ENCODE measurements at places on chromosomes 11 and 22. TPM values are rescaled to one million over a fixed set of nuclear protein-coding genes. Genes with fewer than 3 reads are reported as not detected.

GRCh38 chr11:46001448-46001914 lies 79.0 kb downstream of the LARGE2 start:
- DNase-seq: no peak

- DNase-seq: no peak
Observed at GRCh38 chr11:20474882-20475517, 87.5 kb downstream of the PRMT3 start.

- no peak for DNase-seq
Observed at GRCh38 chr22:33909075-33909458, 11.2 kb downstream of the LARGE1 start.

B3GAT1 gene
- polyA plus RNA-seq: 4.4 TPM

DNA sequence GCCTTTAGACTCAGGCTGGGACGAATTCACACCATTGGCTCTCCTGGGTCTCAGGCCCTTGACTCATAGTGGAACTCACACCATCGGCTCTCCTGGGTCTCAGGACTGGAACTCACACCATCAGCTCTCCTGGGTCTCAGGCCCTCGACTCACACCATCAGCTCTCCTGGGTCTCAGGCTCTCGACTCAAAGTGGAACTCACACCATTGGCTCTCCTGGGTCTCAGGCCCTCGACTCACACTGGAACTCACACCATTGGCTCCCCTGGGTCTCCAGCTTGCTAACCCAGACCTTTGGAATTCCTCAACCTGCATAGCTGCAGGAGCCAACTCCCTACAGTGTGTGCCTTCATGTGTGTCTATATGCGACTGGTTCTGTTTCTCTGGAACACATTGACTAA lies 56.7 kb downstream of the SHISAL1 start:
- DNase-seq: no peak

MS4A3 gene
- 1.3 TPM for polyA plus RNA-seq

DNA sequence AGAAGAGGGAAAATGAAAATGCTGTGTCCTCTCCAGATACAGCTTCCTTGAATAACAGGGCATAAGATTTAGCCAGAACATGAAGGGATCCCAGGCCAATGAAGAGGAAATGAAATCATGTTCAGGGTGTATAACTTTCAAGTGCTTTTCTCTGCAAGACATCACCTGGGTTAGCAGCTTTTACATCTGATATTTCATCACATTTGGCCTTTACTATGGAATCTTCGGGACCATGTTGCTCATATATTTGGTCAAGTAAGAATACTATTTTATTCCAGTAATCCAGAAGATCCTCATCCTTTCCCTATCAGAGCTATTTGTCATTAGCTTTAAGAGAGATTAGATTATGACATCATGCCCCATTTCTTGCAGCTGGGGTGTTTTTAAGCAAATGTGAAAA lies 66.3 kb upstream of the OR5AK2 start:
- no peak for DNase-seq

DNA sequence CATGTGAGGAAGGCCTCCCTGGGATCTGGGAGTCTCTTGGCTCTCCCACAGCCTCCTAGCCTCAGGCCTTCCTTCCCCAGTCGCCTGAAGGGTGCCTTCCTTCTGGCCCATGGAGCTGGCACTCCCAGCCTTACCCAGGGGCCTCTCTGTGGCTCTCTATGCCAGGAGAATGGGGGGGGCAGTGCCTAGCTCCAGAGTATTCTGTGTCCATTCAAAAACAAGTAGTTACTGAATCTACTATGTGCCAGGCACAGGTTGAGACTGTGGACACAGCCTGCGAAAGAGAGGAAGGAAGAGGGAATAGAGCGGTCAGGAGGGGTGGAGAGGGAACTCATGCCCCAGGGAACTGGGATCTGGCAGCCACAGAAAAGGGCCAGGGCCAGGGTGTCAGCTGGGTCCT lies 2.7 kb upstream of the PLA2G3 start:
- DNase-seq: no peak

GRCh38 chr11:7892840-7893254 lies 38.2 kb downstream of the OR10A6 start:
- DNase-seq: peak; percentile 32

TECTA gene
- polyA plus RNA-seq: 1.7 TPM

DNA sequence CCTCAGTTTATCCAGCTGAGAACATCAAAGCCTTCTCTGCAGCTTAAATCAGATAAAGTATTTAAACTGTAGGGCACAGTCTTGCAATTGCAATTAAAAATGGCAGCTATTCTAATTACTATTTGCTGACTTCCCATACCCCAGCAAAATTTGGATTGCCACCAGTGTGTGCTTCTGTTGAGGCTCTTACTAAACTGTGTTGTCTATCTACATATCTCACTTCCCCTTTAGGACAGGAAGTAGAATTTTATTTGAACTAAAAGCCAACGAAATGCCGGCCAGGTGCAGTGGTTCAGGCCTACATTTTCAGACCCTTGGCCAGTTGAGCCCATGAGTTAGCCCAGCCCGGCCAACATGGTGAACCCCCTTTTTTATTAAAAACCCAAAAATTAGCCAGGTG lies 7.1 kb downstream of the SAA4 start:
- DNase-seq: no peak

- no peak for DNase-seq
Observed at GRCh38 chr11:119323532-119324033, 6.7 kb upstream of the MCAM start.

DNA sequence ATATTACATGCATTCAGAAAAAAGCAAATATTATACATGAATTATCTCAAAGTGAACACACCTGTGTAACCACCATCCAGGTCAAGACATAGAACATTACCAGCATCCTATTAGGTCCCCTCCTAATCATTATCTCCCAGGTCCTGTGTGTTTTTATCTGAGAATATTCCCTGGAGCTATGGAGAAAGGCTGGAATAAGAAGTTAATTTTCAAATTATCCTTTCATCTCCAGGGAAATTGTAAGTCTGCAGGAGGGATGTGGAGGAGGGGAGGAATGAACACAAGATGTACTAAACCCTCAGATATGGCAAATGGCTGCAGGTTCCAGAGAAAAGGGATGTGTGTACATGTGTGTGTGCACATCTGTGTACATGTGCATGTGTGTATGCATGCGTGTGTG lies 25.2 kb upstream of the NAV2 start:
- DNase-seq: no peak

DNA sequence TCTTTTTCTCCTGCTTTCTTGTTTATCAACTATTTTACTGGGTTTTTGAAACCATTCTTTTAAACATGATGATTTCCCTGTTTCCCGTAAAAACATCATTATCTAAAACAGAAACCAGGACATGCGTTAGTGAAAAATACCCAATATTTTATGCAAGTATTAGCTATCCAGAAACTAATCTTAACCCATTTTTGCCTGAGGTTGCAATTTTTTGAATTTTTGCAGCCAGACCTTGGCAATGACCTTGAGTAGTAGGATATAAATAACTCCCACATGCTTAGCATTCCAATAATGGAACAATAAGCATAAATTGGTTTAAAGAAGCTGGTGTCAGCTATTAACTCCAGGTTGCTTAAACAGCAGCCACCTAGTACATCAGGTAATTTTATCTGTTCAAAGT lies 308.9 kb upstream of the ANO3 start:
- no peak for DNase-seq

KDM4E gene
- 0.11 TPM for polyA plus RNA-seq

KLHL35 gene
- polyA plus RNA-seq: 0.78 TPM

DNA sequence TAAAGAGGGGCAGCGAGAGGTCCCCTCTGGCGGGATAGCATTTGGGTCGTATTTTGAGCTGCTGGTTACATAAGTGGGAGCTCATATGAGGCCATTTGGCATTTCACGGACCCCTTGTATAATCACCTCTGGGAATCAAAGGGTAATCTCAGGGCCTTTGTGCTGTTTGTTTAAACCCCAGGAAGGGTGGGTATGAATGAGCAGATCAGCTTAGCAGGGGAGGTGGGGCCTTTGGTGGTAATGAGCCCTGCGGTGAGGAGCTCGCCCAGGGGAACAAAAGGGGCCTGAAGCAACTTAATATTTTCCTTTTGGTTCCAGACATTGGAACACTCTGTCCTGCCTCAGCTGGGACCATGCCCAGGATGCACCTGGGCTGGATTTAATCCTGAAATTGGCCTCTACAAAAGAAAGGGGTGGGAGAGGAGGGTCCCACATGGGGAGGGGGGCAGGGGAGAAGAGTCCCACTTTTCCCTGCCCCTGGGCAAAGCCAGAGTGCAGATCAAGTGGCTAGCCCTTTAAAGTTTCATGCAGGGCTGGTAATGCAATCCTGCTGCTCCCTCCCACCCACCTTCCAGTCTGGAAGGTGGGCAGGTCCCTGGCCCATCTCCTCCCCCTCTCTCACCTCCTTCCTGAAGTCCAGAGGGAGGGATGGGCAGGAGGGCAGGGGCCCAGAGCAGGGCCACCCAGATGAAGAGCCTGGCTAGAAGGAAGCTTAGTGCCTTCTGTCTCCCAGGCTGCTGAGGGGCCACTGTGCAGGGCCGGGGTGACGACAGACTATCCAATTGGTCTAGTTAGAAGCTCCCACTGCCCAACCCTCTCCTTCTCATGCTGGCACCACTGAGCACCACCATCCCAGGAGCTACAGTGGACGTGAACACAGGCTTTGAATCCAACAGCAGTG lies 10.5 kb downstream of the TSKU start:
- no peak for DNase-seq

DNA sequence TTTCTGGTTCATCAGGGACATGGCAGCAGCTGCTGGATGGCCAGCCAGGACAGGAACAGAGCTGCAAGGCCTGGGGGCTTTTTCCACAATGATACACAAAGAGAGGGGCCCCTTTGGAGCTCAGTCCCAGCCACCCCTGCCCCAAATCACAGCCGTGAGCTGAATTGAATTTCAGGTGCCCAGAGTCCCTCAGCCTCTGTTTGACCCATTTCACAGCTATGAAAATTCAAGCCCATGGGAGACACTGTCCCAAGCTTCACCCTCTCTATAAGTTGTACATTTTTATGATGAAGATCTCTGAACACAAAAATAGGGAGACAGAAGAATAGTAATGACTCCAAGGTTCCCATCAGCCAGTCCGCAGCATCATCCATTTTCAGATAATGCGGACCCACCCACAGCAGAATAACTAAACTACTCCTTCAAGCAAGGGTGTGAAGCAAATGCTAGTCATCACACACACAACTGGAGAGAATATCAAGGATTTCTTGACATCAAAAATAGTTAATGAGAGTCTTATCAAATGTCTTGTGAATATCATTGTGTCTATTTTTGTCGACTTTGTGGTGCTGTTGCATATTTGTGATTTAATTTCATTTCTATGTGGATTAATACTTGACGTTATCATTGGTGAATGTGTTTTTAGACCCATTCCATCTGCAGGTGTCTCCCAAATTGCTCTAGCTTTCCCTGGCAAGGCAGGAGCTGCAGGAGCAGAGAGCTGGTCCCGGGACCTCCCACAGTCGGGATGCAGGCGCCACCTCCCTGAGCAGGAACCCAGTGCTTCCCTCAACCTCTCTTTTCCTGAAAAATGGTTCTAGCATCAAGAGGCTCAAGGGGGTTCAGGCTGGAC lies 24.7 kb downstream of the IGLL5 start:
- DNase-seq: no peak

DNA sequence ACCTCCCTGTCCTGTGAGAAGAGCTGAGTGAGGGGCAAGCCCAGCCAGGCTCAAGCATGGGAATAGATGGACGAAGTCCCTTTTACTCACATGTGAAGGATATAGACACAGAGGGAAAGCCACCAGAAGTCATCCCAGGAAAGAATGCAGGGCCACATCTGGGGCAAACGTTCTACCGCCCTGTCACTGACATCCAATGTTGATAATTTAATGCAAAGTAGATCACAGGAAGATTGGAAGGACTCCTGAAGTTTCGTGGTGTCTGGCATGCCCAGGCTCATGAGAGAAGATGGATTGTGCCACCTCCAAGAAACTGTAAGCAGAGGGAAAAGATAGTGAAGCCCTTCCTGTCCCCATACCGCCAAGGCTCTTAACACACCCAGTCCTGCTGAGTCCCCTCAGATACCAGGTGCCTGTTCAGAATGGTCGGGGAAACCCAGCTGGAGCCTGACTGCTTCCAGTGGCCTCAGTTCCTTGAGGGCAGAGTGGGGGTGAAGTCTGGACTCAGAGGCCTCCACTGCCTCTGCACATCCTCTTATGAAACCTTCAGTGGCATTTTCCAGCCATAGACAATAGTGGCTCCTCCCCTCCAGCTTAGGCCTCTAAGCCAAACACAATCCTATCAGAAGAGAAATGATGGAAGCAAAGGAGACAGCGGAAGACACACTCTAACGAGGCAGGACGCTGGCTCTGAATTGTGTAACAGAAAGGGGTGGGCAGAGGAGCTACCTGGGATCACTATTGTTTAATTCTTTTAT lies 7.5 kb upstream of the STK33 start:
- no peak for DNase-seq

GRCh38 chr11:20654038-20654437 lies 15.3 kb upstream of the NELL1 start:
- no peak for DNase-seq

GRCh38 chr11:72352859-72353551 lies 81.3 kb downstream of the CLPB start:
- DNase-seq: peak; percentile 38

DNA sequence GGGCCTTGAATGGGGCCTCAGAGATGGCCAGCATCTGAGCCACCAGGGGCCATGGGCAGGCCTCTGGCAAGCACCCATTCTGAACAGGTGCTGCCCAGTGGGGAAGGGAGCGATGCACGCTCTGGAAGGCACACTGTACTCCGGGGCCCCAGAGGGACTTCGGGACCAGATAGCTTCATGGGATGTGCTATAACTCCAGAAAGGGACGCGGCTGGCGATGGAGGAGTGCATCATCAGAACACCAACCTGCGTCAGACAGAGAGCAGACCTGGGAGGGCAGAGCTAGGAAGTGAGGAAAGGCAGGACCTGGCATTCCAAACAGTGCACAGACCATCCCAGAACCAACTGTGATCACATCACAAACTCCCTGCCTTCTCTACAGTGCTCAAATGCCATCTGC lies 16.8 kb downstream of the DGCR2 start:
- no peak for DNase-seq

- DNase-seq: no peak
Observed at GRCh38 chr11:46200537-46201281, 76.8 kb upstream of the CREB3L1 start.

MIAT gene
- polyA plus RNA-seq: 0.53 TPM

- no peak for DNase-seq
Observed at GRCh38 chr11:57230791-57231538, 6.1 kb downstream of the APLNR start.

DNA sequence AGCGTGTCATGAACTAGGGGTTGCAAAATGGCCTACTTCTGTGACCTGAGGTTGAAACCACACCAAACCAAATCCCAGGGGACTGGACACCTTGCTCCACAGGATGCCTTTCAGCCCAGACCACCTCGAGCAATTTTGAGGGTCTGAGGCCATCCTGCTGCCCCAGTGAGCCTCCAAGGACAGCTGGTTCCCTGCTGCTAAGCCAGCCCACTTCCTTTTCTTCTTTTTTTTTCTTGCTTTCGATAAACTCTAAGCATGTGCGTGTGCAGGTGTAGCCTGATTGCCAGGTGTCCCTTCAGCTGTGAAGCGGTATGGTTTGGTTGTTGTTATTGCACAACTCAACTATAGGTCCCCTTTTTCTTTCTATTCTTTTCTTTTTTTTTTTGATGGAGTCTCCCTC lies 2.7 kb downstream of the CRYBB1 start:
- no peak for DNase-seq

POTEH gene
- polyA plus RNA-seq: not detected

GRCh38 chr11:36035454-36035853 lies 91.6 kb downstream of the LDLRAD3 start:
- DNase-seq: no peak

- no peak for DNase-seq
Observed at GRCh38 chr22:47654922-47655491, 892.6 kb downstream of the TBC1D22A start.

Data from left renal pelvis (tissue), 4 donors.